ENCODE measurements at places on chromosomes 4 and X. TPM values are rescaled to one million over a fixed set of nuclear protein-coding genes. Genes with fewer than 3 reads are reported as not detected.

GRCh38 chrX:24232796-24233195 is 81.1 kb downstream of the SUPT20HL2 start:
- no peak for DNase-seq

DNA sequence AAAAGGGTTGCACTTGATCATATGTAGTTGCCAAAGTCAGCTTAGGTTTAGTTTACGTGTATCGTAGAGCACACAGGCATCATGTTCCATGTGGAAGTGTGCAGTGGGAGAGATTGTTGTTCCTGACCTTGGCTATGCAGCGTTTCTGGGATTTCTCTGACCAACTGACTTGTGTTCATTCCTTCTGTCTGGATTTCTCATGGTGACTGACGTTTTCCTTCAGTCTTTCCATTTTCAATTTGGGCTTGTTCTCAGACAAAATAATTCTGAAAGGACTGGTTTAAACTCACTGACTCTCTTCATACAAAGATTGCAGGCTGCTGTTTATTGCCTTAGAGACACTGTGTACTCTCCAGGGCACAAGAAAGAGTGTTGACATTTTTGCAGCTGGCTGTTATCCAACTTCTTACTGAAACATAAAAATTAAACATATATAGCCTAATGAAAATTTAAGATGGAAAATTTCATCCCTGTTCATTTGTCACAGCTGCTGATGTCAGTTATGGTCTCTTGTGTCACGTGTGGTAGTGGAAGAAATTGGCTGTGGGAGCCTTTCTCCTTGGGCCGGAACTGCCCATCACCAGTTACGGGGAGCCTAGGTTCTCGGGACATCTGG is 95.4 kb downstream of the TNIP2 start:
- no peak for DNase-seq

DNA sequence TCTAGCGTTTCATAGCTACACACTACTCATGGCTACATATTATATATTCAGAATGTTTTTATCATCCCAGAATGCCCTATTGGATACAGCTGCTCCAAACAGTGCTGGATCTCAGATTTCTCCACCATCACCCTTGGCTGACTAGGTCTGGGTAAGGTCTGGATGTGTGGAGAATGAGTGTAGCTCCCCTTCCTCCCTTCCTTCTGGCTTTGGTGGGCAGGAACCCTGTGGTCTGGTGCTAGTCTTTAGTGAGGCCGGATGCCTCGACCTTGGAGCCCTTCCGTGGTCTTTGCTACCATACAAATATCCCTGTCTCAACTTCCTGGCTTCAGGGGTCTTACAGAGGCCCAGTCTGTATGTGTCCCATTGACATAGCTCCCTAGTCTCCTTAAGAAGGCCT is 52.1 kb upstream of the KDR start:
- no peak for DNase-seq

- DNase-seq = no peak
Observed at GRCh38 chr4:185925910-185926360, 113.9 kb upstream of the SORBS2 start.

GRCh38 chr4:128604204-128604603 is 205.3 kb upstream of the JADE1 start:
- DNase-seq = no peak

DNA sequence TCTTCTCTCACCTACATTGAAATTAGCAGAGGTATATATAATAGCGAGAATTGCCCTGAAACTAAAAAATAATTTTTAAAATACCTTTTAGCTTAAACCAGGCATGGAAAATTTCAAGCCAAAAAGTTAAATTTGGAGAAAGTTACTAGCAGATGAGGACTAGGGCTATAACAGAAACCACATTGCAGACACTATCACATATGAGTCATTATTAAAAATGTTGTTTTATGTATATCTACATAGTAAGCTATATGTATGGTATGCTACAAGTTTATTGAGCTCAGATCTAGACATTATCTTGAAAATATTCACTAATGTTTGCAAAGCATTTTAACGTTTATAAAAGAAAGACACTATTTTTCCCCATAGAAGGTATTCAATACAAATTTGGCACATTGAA is 147.8 kb downstream of the PAPSS1 start:
- no peak for DNase-seq

DNA sequence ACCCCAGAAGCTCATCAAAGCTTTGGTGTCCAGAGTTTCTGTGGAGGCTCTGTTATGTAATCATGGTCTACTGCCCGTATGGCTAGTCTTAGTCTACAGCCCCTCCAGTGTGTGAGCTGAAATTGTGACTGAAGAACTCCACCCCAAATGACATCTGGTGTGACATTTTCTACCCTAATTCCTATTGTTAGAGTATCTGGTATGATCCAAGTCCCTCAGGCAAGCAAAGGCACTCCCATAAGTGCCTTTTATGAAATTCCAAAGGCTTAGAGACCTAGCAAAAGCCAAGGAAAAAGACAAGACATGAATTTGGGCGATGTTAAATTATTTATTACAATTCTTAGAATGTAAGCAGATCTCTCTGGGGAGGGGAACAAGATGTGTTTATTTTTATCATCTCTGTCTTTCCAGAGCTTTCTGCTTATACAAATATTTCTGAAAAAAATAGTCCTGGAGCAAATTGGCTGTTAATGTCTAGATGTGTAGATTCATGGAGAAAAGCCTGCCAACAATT is 417.4 kb downstream of the CCSER1 start:
- no peak for DNase-seq

GRCh38 chrX:136906921-136907510 is 26.5 kb upstream of the RBMX start:
- DNase-seq = no peak

- DNase-seq = no peak
Observed at GRCh38 chr4:172061204-172061603, 248.0 kb downstream of the GALNTL6 start.

DNA sequence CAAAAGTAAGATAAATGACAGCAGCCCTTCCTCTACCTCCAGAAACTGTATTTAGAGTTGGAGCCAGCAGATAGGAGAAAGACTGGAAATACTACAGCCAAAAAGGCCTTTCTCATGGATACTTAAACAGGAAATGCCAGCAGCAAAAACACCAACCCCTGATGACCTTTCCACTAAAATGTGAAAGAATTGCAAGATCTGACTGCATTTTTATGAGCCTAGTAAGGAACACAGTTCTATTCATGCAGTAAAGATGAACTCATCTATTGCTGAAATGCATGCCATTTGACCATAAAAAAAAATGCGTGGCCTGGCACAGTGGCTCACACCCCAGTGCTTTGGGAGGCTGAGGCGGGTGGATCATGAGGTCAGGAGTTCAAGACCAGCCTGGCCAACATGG is 19.9 kb downstream of the ABCG2 start:
- no peak for DNase-seq

GRCh38 chrX:54529151-54529550 is 868 bp upstream of the GNL3L start:
- DNase-seq = no peak

The CSN3 gene
- polyA plus RNA-seq = not detected

The NRK gene
- not detected for polyA plus RNA-seq

The SPATA18 gene
- 0.14 TPM for polyA plus RNA-seq

The PPM1K gene
- 1.0 TPM for polyA plus RNA-seq

All from psoas muscle (tissue), 8 donors.